ENCODE measurements at places on chromosomes 3 and 15.

GRCh38 chr3:66499881-66500575 is 794 bp downstream of the LRIG1 start:
- no peak for DNase-seq

GRCh38 chr15:97759363-97759762 is 201.1 kb upstream of the ARRDC4 start:
- no peak for DNase-seq

DNA sequence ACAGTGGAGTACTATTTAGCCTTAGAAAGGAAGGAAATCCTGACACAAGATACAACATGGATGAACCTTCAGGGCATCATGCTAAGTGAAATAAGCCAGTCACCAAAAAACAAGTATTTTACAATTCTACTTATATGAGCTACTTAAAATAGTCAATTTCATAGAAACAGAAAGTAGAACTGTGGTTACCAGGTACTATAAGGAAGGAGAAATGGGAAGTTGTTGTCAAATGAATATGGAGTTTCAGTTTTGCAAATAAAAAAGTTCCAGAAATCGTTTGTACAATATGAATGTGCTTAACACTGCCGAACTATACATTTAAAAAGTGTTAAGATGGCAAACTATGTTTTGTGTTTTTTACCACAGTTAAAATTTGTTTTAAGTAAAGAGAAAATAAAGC is 26.8 kb downstream of the TRANK1 start:
- DNase-seq, result no peak

- no peak for DNase-seq
Measured at GRCh38 chr15:65940618-65940909, 71.3 kb downstream of the RAB11A start.

DNA sequence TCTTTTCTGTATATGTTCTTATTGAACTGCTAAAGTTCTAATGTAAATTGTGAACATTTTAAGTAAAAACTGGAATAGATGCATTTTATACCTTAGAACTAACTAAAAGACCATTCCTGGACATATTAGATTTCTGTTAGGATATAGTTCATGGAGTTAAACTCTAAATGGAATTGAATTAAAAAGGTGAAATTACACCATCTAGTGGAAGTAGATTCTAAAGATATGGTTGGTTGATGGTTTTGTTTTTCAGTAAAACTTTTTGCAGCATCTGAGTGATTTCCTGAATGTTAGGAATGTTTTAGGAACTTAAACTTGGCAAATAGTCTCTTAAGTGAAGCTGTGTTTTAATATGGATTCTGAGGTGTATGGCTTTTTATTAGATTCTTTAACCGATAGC is 96.8 kb downstream of the SLMAP start:
- DNase-seq, result no peak

GRCh38 chr15:32222716-32223115 is 180.4 kb downstream of the GOLGA8K start:
- DNase-seq, result no peak

- DNase-seq, result no peak
Measured at GRCh38 chr15:31260646-31261265, 65.9 kb upstream of the KLF13 start.

DNA sequence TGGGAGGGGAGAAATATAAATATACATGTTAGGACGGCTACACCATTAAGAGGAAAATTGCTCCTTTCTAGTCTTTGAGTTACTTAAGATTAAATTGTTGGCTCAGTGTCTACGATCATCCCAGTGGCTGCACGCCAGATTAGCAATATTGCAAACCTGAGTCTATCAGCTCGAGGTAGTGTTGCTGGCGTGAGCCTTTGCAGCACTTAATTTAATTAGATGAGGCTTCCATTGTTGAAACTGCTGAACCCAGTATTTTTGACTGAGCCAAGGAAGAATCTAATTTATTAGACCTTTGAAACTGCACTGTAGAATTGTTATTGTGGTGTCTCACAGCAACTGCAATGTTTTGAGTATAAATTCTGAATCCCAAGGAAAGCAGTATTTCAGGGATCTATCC is 782.4 kb upstream of the ROBO1 start:
- DNase-seq, result no peak

GRCh38 chr15:71810256-71811035 is at the start of gene NR2E3:
TSS of gene NR2E3 (plus strand) at chr15:71810554. CDS start at chr15:71810744, 190 bp downstream.
- DNase-seq, result no peak

DNA sequence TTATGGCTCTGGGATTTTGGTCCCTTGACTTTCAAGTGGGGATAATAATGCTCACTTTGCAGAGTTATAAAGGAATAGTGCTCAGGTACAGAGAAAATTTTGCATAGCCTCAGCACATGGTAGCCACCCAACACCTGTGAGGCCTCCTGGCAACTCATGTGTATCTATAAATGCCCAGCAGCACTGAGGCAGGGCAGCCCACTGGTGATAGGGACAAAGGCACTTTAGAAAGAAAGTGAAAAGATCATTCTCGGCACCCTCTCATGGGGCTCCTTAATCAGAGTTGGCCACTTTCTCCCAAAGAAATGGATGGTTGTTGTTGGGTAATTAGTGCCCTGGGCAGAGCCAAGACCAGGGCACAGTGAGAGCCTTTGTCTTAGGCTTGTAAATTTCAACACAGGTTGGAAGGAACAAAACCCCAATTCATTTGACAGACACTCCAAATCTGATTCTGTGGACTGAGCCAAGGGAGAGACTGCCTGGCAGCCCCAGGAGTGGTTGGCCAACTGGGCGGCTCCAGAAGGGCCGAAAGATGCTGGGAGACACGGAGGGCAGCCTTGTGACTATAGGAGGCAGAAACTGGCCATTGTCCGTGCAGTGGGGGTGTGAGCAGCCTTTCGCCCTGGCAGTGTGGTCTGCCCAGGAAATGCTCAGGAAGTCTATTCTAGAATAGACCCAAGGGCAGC is 213.2 kb upstream of the RGMA start:
- no peak for DNase-seq

DNA sequence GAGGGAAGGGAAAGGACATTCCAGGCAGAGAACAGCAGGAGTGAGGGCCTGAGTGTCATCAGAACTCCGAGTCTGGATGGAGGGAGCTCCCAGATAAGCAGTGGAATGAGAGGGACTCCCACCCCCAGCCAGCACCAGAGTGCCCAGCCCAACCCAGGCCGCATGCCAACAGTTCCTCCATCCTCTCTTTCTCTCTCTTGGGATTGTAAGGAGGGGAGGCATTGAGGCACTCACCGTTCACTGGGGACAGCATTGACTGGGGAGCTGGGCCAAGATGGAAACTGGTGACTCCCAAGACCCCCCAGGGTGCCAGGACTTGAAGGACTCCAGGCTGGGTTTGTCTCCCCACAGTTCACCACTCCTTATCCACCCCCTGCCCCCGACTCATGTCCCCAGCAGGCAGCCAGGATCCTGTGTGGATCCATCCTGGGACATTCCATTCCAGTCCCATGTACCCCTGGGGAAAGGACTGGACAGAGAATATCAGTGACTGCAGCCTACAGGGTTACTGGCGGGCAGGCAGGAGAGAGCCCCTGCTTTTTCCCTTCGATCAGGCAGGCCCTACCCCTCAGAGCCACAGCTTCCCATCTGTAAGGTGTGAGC is 15.7 kb downstream of the PTH1R start:
- no peak for DNase-seq

DNA sequence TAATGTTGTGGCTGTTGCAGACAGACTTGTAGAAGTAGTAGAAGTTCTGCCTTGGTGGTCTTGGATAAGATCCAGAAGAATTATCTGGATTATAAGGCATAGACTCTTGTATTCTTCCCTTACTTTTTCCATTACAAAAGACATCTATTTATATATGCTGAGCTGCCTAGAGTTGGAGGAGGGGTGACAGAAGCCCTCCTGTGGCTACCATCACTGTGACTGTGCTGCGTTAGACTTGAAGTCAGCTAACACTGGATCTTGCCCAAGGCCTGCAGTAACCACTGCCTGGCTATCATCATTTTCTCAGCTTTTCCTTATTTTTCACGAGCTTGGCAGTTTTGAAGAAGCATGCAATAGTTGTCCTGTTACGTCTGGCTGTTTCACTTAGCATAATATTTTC is 684.8 kb upstream of the BCHE start:
- DNase-seq, result no peak

DNA sequence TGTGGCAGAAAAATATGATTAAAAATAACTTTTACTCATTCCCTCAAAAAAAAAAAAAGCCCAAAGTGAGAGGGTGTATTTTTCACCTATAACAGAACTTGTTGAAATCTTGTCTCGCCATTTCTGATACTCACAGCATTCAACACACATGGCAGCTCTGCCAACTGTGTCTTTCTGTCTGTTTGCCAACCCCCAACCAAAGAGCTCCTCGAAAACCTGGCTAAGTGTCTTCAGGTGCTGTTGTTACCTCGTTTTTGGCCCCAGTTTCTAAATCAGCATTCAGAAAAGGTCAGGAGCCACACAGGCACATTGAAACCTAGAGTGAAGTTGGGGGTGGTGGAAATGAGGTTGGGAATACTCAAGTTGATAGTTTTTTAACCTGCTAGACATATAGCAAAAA is 123.5 kb downstream of the TMEM108 start:
- no peak for DNase-seq

GRCh38 chr15:87849181-87849580 is 407.4 kb downstream of the NTRK3 start:
- no peak for DNase-seq

DNA sequence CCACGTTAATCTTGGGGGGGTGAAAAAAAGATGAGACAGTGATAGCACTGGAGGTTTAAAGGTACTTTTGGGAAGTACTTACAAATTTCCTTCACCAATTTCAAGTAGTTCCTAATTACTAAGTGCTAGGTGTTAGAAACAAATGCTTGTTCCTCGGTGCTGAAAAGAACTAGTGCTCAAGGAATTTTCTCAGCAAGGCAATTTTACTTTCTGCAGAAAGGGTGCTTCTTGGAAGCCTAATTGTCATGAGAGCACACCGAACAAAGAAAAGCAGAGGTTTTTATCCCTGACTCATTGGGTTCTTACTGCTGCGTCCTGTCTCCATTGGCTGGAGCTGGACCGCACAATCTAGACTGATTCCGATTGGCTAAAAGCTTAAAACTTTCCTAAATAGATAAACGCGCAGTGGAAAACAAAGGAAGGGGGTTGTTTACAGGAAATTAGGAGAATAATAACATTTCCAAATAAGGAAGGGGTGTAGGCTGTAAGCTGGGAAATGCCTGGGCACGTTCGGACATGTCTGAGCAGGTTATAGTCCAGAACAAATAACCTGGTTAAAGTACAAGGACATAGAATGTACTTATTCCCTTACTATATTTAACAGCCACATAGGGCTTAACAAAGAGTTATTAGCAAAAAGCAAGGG is 49.6 kb downstream of the CHD2 start:
- no peak for DNase-seq

GRCh38 chr15:66724732-66725463 is 22.9 kb downstream of the SMAD6 start:
- no peak for DNase-seq

DNA sequence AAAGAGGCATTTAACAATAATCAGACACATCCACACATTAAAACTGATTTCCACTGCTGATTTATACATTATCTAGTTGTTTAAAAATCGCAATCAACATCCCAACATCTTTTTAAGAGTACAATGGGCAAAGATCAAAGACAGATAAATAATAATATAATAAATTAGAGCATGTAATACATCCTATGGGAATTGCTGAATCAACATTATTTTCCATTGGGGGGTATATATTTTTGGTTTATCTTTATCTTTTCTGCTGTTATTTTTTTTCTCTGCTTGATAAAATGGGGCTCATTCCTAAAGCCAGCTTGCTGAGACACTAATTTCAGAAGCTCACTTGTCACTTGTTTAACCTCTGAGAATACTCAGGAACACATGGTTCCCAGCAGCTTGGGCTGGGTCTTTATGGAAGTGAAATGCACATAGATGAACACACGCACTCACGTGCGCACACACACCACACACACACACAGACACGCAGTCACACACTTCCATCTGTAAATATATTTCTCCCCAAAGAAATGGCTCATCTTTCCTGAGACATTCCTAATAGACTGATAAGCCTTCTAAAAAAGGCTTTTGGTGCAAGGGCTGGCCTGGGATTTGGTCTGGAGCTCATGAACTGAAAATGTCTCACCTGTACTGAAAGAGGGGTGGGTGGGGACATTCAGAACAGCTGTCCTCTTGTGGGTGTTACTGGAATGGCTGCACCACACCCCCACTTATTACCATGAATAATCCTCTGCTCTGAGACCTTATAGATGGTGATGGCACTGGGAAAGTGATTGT is 3.5 kb upstream of the PPIB start:
- no peak for DNase-seq

- no peak for DNase-seq
Measured at GRCh38 chr3:3860235-3860634, 61.0 kb downstream of the LRRN1 start.

GRCh38 chr3:37675833-37676596 is 185.7 kb upstream of the CTDSPL start:
- no peak for DNase-seq

- DNase-seq, result no peak
Measured at GRCh38 chr3:146256851-146257486, 6.1 kb upstream of the PLSCR4 start.

DNA sequence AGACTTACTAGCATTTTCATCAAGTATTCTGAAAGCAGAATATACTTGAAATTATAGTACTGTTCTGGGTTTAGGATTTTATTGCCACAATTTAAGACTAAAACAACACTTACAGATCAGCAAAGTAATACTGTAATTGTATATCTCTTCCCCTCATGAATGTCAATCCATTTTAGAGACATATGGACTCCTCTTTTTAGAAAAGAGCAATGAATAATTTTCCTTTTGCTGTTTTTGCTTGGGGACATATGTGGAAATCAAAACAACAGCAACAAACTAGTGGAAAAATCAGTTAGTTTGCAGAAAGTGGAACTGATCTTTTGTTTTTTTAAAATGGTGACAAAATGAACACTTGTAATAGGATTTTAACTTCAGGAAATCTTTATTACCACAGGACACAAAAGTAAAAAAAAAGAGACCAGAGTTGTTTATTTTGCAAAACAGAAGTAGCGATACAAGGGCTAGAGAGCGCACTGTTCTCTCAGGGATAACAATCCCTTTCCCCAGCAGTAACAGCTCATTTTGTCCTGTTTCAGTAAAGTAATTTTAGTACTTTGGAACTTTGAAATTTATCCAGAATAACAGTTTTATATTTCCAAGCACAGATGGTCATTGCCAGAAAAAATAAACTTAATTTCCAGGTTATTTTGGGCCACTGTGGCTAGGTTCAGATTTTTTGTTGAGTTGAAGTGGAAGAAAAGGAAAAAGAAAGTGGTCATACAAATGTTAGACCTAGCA is 17.1 kb downstream of the LEKR1 start:
- DNase-seq, result no peak

DNA sequence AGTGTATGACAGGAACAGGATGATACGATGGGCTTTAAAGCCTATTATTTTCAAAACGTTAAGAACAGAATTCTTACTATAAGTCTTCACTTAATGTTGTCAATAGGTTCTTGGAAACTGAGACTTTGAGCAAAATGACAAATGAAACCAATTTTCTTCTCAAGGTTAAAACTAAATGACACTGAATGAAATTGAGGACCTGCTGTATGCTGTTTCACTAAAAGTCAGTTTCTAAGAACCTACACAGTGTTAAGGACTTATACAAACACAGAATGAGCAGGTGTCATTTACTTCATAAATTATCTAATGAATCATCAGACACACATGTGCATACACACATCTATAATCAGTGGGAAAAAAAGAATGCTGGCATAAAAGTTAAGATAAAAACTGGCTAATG is 106.9 kb downstream of the RFTN1 start:
- no peak for DNase-seq

All from pulmonary artery endothelial cell (primary cell).